ENCODE measurements at places on chromosomes 11 and 22.

- DNase-seq = no peak
Measured at GRCh38 chr11:47980907-47981621, 705 bp downstream of the PTPRJ start.

DNA sequence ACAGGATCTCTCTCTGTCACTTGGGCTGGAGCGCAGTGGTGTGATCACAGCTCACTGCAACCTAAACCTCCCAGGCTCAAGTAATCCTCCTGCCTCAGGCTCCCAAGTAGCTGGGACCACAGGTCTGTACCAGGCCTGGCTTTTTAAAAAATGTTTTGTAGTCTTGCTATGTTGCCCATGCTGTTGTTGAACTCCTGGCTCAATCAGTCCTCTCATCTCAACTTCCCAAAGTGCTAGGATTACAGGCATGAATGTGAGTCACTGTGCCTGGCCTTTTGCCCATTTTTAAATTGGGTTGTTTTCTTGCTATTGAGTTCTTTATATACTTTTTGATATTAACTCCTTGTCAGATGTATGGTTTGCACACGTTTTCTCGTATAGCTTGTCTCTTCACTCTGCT is 33.0 kb upstream of the PITPNB start:
- DNase-seq = no peak

- no peak for DNase-seq
Measured at GRCh38 chr11:43830928-43831440, 49.6 kb upstream of the ALKBH3 start.

- no peak for DNase-seq
Measured at GRCh38 chr11:57150454-57150917, 31.3 kb upstream of the LRRC55 start.

DNA sequence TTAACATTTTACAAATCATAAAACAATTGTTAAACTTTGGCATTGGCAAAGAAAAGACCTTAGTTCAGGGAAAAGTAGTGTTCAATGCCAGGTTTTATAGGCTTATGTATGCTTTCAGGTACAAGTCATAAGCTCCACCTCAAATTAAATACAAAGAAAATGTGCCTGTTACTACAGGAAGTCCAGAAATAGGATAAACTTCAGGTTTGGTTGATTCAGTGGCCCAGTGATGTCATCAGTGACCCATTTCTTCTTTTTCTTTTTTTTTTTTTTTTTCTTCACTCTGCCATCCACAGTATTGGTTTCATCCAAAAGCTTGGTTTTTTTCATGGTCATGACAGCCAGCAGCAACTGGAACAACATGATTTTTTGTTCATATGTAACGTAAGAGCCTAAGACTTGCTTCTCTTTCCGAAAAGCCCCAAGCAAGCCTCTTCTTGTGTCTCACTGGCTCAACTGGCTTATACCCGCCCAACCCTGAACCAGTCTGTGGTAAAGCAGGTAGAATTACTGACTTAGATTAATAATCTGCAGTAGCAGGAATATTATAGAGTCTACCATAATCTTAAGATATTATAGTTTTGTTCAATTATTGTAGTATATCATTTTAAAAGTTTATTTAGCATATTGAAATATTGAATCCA is 46.2 kb downstream of the TTC17 start:
- no peak for DNase-seq

DNA sequence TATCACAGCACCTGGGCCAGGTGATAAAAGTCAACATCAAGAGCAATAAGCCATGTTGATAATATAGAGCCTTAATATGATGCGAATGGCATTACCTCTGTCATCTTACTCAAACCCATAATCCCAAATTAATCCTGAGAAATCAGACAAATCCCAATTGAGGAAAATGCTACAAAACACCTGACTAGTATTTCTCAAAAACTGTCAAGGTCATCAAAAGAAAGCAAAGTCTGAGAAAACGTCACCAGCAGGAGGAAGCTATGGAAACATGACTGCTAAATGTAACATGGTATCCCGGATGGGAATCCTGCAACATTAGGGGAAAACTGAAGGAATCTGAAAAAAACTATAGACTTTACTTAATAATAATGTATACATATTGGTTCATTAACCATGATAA is 29.6 kb downstream of the ASCL2 start:
- DNase-seq = no peak

GRCh38 chr22:25081409-25081824 is 118.2 kb upstream of the CRYBB3 start:
- DNase-seq = peak; percentile 53

DNA sequence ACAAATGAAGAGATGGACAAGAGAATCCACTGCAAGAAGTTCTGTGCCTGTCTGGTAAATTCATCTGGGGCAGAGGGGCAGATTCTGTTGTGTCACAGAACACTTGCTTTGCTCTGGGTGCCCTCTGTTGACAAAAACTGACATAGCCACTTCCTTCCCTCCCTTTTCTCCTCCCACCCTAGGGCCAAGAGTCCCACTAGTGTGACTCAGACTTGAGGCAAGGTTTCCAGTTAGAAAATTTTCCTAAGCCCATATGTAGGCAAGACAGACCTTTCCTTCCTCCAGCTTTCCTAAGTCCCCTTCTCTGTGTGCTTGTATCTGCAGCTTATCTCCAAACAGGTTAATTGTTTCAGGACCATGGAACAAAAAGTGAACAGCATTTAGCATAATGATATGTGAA is 106.8 kb downstream of the RBFOX2 start:
- no peak for DNase-seq

DNA sequence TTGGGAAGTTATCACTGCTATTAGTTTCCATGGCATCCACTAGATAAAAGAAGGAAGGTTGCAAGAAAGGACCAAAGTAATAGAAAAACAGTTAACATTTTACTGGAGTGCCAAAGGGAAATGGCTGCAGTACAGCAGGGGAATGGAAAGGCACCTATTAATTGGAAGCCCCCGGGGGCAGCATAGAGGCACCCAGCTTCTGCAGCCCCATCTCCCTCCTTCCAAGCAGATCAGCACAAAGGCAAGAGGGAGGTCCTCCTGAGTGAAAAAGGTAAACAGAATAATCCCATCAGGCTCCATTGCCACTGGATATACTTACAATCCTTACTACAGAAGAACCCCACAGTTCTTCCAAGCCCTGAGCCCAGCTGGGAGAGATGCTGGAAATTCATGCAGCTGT is 887.1 kb downstream of the DLG2 start:
- no peak for DNase-seq

DNA sequence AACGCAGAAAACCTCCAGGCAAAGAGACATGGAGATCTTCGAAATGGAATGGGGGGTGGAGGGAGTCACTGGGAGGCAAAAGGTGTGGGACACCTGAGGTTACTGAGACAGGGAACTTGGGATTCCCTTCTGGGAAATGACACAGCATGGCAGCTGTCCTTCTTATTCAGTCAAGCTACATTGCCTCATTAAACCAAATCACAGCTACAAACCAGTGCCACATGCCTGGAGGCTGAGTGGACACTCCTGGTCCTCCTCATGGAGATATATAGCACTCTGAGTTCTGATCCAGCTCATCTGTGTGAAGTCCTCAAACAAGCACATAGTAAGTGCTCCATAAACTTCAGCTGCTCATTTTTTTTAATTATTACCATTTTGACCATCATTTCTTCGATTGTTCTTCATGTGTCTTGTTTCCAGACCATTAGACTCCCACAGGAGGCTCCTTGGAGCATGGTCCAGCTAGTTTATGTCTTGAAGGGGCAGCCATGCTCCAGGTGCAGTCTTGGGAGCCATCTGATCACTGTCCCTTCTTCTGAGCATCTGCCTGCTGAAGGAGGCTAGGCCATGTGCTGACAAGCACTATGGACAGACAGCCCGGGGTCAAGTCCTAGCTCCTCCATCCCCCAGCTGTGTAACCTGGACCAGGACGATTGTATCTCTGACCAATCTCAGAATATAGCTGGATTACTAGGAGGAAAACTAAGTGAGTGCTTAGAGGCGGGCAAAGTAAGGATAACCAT is 9.7 kb upstream of the FXYD2 start:
- DNase-seq = no peak

DNA sequence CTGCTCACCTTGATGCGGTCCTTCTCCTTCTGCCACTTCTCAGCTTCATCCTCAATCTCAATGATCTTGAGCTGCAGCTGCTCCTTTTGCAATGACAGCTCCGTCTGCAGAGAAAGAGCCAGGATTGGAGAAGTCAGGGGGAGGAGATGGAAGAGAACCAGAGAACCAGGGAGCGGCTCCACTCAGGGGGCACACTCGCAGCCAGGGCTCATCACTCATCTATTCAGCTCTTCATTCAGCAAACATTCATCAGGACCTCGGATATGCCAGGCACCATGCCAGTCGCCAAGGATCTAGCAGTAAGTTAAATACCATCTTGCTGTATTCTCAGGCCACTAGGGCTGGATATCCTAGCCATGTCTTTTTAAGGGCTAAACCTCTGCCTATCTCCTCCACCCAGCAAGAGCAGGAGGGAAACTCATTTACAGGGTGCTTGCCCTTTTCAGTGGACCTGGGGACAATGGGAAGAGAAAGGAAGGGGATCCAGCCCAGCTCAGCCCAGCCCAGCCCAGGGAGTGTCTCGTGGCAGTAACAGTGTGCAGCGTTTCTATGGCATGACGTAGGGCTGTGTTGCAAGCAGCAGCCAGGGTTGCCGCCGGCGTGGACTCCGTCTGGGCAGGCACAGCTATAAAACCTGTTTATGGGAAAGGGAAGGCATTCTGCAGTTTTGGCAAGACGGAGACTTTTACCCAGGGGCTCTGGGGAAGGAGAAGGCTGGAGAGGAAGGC is 9.4 kb downstream of the TRIM29 start:
- DNase-seq = no peak

DNA sequence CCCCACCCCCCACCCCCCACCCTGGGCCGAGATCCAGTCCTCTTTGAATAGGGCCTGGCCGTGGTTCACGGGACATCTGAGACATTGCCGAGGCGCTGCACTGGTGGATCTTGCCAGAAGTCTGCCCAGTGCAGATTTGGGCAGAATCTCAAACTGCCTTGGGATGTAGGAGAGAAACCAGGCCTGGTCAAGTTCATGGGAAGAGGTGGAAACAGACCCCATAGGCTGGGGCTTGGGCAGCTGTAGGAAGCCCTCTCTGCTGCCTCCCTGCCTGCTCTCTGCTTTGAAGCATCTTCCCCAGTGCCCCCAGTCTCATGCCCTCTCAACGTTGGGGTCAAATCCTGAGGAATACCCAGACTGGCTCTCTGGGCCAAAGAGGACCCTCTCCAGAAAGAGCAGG is 16.0 kb upstream of the PPP6R3 start:
- no peak for DNase-seq

Data from CD4-positive, alpha-beta T cell treated with Interleukin-15 for 1 hour (primary cell).